ENCODE measurements at places on chromosomes 7 and 10. TPM values are rescaled to one million over a fixed set of nuclear protein-coding genes. Genes with fewer than 3 reads are reported as not detected.

The GPR15LG gene
- total RNA-seq, result not detected

GRCh38 chr7:36311539-36311938 lies 78.1 kb upstream of the ANLN start:
- DNase-seq, result no peak

GRCh38 chr10:31625566-31625965 lies 303.1 kb downstream of the ARHGAP12 start:
- no peak for DNase-seq

DNA sequence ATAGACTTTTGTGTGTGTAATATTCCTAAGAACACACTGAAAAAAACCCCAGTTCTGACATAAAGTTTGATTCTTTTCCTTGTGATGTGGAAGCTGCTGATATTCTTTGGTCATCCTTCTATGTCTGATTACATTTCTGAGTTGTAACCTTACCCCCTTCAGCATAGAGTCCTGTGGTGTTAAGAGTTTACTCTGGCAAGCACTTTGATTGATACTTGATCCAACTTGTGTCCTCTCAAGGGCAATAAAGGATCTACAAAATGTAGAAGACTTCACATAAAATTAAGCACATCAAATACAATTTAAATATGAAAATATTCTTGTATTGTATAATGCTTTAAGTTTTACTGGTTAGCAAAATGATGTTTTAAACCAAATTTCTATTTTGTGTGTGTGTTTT lies 221.7 kb upstream of the DKK1 start:
- no peak for DNase-seq

GRCh38 chr7:131293018-131293417 lies 34.7 kb upstream of the MKLN1 start:
- peak; percentile 73 for DNase-seq

DNA sequence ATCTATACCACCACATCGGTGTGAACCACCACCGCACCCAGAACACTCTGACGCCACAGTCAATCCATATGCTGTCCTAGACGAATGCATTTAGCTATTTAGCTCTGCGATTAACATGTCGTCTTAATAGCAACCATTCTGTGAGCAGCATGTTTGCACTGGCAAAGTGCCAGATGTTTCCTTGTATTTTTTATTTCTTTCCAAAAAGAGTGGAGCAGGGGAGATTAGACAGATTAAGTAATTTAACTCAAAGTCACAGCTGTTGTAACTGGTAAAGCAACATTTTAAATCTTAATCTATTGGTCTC lies 57.0 kb upstream of the ARL4A start:
- DNase-seq, result peak; percentile 21

All from fibroblast of lung (primary cell).